ENCODE measurements at places on chromosomes 1 and 21.

DNA sequence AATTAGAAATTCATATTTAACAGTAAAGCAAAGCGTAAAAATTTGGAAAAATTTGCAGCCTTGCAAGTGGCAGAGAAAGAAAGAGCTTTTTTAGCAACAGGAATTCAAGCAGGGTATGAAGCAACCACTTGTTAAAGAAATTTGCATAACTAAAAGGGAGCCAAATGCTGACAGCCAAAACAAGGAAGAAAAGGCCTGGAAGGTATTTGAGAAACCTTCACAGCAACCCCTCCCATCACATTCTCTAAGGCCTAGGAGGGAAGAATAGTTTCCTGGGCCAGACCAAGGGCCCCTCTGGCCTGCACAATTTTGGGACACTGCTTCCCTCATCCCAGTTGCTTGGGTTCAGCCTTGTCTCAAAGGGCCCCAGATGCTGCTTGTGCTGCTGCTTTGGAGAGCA is 672.4 kb upstream of the TMPRSS15 start:
- DNase-seq: no peak

DNA sequence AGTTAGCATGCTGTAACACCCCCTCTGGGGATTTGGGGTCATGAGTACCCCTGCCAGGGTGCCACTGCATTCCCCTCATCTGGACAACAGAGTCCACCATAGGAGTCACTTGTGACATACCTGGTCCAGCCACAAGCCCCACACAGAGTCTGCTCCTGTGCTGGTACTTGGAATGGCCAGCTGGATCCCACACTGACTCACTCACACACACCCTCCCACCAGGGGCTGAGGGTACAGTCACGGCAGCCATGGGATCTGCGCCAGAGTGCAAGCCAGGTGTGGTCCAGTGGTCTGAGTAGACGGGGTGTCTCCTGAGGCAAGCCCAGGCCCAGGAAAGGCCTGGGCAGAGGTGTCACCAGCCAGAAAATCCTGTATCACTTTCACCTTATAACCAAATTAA is 67.7 kb downstream of the MRPL39 start:
- no peak for DNase-seq

- DNase-seq: peak; percentile 79
Measured at GRCh38 chr1:201025571-201026002, 2.1 kb upstream of the KIF21B start.

DNA sequence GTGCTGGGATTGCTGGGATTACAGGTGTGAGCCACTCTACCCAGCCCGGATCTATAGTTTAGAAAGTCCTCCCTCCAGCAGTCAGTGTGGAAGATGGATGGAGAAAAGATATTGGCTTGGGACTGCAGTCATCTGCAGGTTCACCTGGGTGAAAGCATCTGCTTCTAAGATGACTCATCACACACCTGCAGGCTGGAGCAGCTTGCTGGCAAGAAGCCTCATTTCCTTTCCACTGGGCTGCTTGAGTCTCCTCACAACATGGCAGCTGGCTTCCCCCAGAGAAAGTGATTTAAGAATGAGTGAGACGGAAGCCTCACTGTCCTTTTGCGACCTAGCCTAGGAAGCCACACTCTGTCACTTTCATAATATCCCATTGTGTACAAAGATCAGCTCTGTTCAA is 50.0 kb downstream of the FOXO6 start:
- DNase-seq: no peak

DNA sequence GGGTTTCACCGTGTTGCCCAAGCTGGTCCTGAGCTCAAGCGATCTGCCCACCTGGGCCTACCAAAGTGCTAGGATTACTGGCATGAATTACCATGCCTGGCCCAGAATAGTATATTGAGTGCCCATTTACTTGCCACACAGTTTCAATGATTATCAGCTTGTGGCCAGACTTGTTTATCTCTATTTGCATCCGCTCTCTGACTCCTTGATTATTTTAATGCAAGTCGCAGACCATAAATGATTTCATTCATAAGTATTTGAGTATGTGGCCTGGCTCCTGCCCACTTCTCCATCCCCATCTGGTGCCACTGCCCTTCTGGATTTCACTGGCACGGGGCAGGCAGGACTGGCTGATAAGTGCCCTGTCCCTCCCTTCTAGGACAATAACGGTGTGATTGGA is 18.2 kb upstream of the TRNAU1AP start:
- DNase-seq: no peak

DNA sequence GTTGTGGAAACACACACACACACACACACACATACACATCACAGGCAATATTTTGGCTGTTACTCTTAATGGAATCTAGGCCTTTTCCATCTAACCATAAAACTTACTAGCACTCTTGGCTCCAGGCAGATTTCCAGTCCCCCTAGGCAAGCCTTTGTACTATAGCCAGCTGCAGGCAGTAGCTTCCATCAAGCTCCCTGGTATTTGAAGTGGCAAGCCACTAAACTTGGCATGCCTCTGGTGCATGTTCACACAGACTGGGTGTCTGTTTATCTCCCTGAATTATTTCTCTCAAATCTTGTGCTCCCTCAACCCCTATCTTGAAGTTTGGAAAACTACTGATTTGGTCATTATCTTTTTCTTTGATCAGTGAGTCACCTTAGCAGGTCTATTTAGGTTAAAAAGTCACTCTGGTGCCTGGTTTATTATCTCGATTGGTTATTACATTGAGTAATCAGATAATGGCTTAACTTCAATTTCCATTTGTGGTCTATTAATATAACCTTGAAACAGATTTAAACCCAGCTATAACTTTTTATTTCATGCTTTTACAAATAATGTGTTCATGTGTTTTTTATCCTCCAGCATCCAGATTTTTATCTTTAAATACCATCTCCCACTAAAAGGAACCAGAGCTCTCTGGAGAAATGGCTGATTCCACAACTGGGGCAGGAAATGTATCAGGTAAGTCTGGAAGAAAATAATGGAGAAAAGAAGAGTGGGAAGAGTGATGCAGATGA is 2.7 kb upstream of the RBM15 start:
- DNase-seq: no peak

GRCh38 chr1:197600751-197601150 is 174.5 kb downstream of the DENND1B start:
- no peak for DNase-seq

DNA sequence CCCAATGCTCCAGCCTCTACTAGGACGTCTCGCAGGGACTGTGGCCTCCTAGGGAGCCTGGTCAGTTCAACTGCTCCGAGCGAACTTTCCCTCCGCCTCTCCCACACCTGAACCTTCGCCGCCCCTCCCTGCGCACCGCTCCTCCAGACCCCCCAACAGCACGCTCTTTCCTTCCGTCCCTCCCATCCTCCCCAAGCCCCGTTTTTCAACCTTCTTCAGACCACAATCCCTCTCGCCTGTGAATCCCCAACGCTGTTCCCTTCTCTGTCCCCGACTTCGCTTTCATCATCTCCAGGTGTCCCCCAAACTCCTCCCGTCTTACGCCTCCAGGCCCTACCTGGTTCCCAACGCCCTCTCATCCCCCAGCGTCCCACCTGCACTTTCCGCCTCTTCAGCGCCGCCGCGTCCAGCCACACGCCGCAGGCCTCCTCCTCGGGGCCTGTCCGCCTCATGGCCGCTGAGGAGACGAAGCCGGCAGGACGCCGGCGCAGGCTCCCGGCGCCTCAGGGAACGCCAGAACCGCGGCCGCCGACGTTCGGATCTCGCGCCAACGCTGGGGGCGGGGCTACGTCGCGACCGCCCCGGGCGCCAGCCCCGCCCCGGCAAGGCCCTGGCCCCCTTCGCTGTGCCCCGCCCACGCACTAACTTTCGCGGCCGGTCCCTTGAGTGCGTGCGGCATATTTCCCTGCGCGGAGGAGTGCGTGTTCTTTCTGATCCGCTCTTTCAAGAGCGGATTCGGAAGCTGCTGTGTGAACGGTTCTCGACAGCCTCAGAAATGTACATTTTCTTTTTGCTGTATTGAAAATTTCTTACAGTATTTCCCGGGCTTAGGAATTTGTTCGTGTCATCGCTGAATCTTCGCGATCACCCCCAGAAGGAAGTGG is at the start of gene AUNIP:
Gene AUNIP (minus strand): TSS at position 552 of the 884 bp plus-strand sequence. CDS start 100 bp downstream, at position 452.
- DNase-seq: peak; percentile 85

GRCh38 chr1:16009030-16009460 is 5.0 kb downstream of the SRARP start:
- DNase-seq: peak; percentile 67

DNA sequence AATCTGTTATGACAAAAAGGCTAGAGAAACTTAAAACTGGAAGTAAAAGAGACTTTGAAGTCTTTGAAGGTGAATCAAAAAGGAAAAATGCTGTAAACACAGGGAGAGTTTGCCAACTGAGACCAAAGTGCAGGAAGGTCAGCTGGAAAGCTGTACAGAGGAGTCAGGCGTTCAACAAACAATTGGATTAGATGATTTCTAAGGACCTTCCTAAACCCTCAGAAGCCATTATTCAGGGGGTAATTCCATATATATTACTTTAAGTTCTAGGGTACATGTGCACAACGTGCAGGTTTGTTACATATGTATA is 156.8 kb downstream of the ZBTB18 start:
- peak; percentile 27 for DNase-seq

DNA sequence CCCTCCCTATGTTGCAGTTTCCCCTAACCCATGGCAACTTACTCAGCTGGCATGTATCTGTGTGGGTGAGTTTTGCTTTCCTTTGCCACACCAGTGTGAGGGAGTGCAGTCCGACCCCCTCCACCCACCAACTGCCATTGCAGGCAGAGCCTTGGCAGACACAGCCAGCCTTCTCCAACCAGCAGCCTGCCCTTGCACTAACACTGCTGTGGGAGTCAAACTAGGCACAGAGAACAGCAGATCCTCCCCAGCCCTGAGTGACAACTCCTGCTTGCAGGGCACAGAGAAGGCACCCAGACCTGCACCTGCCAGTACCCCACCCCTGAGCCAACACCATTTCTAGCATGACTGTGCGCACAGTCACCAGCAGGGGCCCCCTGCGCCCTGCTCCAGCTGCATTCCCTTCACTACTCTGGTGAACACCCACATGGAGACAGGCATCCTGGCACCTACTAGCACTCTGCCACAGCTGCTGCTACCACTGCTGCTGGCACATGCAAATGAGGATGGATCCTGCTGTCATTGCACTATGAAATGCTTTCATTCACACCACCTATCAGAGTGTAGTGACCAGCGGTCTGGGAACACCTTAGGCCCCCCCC is 98.4 kb downstream of the MAGI3 start:
- no peak for DNase-seq

GRCh38 chr21:35565204-35565611 is 495.1 kb downstream of the SETD4 start:
- DNase-seq: peak; percentile 95

DNA sequence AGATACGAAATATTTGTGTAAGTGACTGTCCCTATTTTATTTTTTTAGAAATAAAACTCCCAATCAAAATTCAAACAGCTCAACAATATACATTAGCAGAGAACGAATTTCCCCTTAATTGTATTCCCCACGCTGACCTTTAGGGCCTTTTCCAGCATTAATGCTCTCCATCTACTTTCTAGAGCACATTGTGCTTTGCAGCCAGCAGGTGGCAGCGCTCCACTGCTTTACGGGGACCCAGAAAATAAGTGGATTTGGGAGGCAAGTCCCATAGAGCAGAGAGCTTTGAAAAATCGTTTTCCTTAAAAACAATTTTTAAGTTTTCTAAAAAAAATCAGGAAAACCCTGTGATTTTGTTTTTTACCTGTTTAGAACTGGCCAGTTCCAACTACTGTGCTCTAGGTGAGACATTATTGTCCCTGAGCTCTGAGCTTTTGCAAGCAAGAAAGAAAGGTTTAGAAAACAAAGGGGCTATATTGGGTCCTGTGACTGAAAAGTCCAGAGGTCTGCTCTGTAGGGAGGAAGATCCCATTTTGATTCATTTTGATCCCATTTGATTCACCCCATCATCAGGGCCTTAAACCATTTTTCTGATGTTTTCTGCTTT is 144.4 kb upstream of the ZNF644 start:
- peak; percentile 56 for DNase-seq

GRCh38 chr21:43884012-43884860 is 19.2 kb downstream of the AGPAT3 start:
- DNase-seq: no peak

DNA sequence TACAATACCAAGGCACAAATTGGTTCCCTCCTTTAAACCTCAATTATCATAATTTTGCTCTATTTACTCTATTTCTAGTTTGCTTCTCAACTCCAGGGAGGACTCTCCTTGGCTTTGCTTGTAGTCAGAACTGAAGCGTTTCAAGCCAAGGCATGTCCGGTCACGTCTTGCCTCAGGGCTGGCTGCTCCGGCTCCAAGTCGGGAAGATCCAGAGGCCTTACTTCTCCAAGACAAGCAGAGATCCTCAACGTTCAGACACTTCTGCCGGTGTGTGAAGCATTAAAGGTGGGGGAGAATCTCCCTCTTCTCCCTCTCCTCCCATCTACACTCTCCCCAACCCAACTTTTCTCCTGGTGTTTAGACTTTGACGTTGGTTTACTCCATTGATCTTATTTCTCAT is 7.2 kb upstream of the HHAT start:
- DNase-seq: no peak

- peak; percentile 62 for DNase-seq
Measured at GRCh38 chr1:27773826-27774445, 917 bp downstream of the STX12 start.

DNA sequence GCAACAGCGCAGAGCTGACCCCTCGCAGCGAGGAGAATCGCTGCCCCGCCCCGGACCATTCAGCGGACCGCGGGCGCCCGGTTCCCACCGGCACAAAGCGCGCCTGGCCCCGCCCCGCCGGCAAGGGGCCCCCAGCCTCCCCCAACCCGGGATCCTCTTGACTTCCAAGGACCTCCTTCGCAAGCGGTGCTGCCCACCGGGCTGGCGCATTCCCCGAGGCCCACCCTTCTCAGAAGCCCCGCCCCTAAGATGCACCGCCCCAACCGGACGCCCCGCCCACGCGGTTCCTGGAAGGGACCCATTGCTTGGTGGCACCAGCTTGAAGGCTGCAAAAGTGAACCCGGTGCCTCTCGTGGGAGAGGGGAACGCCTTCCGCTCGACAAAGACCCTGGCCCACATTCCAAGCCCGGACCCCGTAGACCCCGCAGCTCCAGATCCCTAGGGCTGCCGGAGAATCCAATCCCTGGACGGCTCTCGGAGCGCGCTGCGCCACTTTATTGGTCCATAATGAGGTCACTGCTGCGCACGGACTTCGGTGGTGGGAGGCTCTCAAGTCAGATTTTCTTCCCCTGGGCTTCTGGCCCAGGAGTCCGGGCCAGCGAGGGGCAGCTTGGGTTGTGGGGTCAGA is 2.0 kb downstream of the HES3 start:
- DNase-seq: no peak

- DNase-seq: no peak
Measured at GRCh38 chr1:32770221-32770731, 46.9 kb downstream of the YARS1 start.

DNA sequence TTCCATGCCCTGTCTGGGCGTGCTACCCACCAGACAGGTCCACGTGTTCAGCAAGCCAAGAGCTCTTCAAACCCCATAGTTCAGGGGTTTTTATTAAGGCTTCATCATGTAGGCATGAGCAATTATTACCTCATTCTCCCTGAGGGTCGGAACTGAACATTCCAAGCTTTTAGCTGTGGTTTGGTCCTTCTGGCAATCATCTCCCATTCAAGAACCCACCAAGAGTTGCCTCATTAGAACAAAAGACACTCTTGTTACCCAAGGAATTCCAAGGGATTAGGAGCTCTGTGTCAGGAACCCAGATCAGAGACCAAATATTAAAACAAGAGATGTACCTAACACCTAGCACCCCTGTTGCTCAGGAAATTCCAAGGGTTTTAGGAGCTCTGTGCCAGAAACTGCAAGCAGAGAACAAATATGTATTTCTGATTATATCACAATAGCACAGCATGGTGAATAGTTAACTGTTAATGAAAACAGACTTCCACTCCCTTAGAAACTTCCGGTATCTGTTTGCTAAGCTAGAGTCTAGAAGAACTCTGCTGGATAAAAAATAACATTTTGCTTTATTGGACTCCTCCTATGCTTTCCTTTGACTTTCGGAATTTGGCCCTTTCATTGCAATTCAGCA is 201.2 kb upstream of the L1TD1 start:
- no peak for DNase-seq

Data from IMR-90 (cell line).